ENCODE measurements at places on chromosomes 2 and 18.

DNA sequence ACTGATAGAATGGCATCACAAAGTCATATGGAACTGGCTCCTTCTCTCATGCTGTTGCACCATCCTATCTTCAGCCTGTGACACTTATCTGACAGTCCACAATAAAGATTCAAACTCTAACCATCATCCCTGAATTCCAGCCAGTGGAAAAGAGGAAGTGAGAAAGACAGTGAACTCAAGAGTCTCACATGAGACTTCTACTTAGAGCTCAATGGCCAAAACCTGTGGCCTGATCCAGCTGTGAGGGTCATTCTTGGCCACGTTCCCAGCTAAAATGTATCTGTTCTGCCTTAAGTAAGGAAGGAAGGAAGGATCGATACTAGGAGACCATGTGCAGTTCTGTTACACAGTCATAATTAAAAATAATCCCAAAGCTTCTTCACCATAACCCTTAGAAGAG lies 73.6 kb downstream of the RND3 start:
- no peak for DNase-seq

GRCh38 chr2:69369802-69370201 lies 17.2 kb downstream of the GFPT1 start:
- no peak for DNase-seq

- DNase-seq, result no peak
These were observed 83.3 kb downstream of the GALNT14 start for GRCh38 chr2:31054842-31055388.

DNA sequence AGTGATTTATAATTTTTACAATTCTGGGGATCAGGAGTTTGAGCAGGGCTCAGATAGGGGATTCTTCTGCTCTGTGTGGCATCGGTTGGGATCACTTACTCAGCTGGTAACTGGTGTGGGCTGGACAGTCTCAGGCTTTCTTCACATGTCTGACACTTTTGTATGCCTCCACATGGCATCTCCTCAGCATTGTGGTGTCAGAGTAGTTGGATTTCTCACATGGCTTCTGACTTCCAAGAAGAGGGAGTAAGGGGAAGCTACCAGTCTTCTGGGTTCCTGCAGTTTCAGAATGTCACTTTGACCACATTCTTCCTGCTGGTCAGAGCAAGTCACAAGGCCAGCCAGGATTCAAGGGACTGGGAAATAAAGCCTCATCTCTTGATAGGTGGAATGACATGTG lies 55.6 kb downstream of the NCOA1 start:
- DNase-seq, result no peak

GRCh38 chr2:64225491-64225890 lies 81.3 kb upstream of the PELI1 start:
- DNase-seq, result no peak

DNA sequence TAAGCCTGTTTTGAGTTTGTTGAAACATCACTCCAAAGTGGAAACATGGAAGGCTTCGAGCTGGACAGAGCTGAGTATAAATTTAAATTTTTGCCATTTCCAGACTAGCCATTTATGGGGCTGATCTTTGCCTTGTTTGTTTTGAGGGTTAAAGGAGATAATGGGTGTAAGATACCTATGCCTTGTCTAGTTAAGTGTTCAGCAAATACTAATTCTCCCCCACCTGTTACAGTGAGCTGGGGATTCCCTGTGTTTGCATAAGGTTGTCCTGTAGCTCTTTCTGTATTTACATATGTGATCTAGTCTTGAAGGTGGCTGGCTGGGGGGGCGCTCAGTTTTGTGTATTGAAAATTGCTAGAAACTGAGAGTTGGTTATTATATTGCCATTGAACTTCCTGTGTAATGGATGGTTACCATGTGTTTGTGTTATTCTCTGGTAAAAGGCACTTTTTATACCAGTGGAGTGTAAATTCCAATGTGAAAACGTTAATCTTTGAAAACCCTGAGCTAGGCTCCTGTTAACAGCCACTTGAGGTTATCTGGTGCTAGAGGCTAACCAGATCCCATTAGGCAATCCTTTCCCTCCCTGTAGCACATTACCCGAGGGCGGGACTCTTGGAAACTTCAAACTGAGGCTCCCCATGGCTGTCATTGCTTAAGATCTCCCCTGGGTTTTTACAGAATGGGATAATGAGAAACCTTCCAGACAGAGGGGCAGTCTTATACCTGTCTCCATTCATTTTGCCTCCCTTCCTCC lies 26.7 kb downstream of the TANC1 start:
- no peak for DNase-seq

- no peak for DNase-seq
These were observed 9.7 kb upstream of the WNT10A start for GRCh38 chr2:218870984-218871344.

GRCh38 chr2:46229134-46230063 lies 67.8 kb upstream of the EPAS1 start:
- DNase-seq, result no peak

DNA sequence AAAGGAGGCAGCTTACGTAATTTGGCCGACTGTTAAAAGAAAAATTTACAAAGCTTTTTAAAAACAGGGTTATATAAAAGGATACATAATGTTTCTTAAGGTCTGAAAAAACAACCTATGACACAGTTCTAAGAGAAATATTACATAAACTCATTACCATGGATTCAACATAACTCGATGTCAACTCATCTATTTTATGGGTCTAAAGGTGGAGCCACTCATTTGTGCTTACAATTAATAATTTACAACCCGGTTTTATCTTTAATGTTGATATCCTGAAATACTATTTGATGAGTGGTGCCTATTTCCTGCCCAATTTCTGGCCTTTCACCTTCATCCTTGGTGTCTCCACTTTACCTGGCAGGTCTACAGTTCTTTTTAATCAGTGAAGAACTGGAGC lies 15.1 kb downstream of the USP40 start:
- DNase-seq, result no peak

DNA sequence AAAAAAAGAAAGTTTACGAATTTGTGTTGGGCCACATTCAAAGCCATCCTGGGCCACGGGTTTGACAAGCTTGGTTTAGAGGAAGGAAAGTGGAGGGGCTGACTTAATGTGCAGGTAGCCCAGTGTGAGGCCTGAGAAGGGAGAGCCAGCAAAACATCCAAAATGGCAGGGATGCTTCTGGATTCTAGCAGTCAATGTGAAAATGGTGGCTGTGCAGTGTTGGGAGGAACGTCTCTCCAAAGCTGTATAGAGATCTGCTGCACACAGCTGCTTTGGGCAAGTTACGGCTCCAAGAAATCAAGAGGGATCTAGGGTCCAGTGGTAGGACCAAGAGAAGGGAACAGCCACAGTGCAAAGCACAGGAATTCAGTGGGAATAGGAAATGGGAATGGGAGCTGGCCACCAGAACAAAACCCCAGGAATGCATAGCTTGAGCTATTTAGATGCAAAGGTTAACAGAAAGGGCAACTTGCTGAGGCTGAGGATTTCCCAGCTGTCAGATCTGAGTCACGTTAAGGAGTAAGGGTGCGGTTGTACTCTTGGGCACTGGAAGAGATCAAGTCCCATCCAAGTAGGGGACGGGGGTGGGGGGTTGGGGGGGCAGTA lies 70.6 kb downstream of the B3GNT2 start:
- no peak for DNase-seq
